ENCODE measurements at places on chromosomes 6 and 20. TPM values are rescaled to one million over a fixed set of nuclear protein-coding genes. Genes with fewer than 3 reads are reported as not detected.

Gene CST7
- polyA plus RNA-seq: 0.89 TPM

Gene KIF25
- not detected for polyA plus RNA-seq

Gene BPIFA1
- 0.67 TPM for polyA plus RNA-seq

Gene ISM1
- not detected for polyA plus RNA-seq

Gene VIP
- polyA plus RNA-seq: 6.2 TPM

Gene TINAG
- polyA plus RNA-seq: 23.3 TPM

Gene TAGAP
- polyA plus RNA-seq: 2.1 TPM

Gene TRIM10
- 6.4 TPM for polyA plus RNA-seq

Gene LY6G6D
- polyA plus RNA-seq: not detected

Gene CUL9
- polyA plus RNA-seq: 22.2 TPM

Gene ZBTB22
- 13.5 TPM for polyA plus RNA-seq

Gene CDSN
- polyA plus RNA-seq: 0.07 TPM

Gene KCNQ5
- not detected for polyA plus RNA-seq

Gene UBD
- polyA plus RNA-seq: 17.0 TPM

Gene AGPAT4
- 1.6 TPM for polyA plus RNA-seq

Gene ETV7
- 12.5 TPM for polyA plus RNA-seq

Gene DNAH8
- 0.01 TPM for polyA plus RNA-seq

Gene TAB2
- 21.7 TPM for polyA plus RNA-seq

Gene HLA-G
- 0.85 TPM for polyA plus RNA-seq

Gene TNXB
- polyA plus RNA-seq: 2.4 TPM

Gene MRAP2
- polyA plus RNA-seq: 1.9 TPM

Gene HLA-B
- polyA plus RNA-seq: 1,749 TPM

Gene PCSK2
- polyA plus RNA-seq: 2.6 TPM

Gene TNFRSF6B
- polyA plus RNA-seq: 4.2 TPM

Gene CASS4
- 1.1 TPM for polyA plus RNA-seq

Gene OR2H2
- not detected for polyA plus RNA-seq

Gene SIRPD
- polyA plus RNA-seq: not detected

Gene CYP24A1
- polyA plus RNA-seq: 0.07 TPM

Gene CYP39A1
- polyA plus RNA-seq: 3.4 TPM

Gene PDSS2
- 9.8 TPM for polyA plus RNA-seq

Gene DEFB124
- polyA plus RNA-seq: not detected

Gene DIDO1
- polyA plus RNA-seq: 12.3 TPM

Gene VSX1
- not detected for polyA plus RNA-seq

Gene HUS1B
- polyA plus RNA-seq: not detected

Gene NKX2-4
- polyA plus RNA-seq: not detected

Gene TPD52L1
- 10.8 TPM for polyA plus RNA-seq

Gene TREML2
- not detected for polyA plus RNA-seq

Gene TPMT
- polyA plus RNA-seq: 72.5 TPM

Gene CCM2L
- 1.1 TPM for polyA plus RNA-seq

Gene SLC17A2
- not detected for polyA plus RNA-seq

Gene CLVS2
- 0.06 TPM for polyA plus RNA-seq

Gene BTBD3
- polyA plus RNA-seq: 7.6 TPM

Gene C20orf141
- polyA plus RNA-seq: not detected

Gene ROMO1
- 755 TPM for polyA plus RNA-seq

Gene STX11
- polyA plus RNA-seq: 1.0 TPM

Gene TFAP2A
- polyA plus RNA-seq: not detected

Gene NINL
- 1.1 TPM for polyA plus RNA-seq

Gene SMLR1
- polyA plus RNA-seq: 34.4 TPM

Gene TBC1D32
- polyA plus RNA-seq: 1.4 TPM

Gene EFCAB8
- not detected for polyA plus RNA-seq

Gene RBPJL
- polyA plus RNA-seq: 1.4 TPM

Gene SPAG4
- polyA plus RNA-seq: 1.3 TPM

Gene HLA-DMB
- 34.7 TPM for polyA plus RNA-seq

Gene GGTLC1
- not detected for polyA plus RNA-seq

Gene GPSM3
- polyA plus RNA-seq: 6.0 TPM

Data from small intestine (tissue), 16 donors.